ENCODE measurements at places on chromosomes 4 and X.

DNA sequence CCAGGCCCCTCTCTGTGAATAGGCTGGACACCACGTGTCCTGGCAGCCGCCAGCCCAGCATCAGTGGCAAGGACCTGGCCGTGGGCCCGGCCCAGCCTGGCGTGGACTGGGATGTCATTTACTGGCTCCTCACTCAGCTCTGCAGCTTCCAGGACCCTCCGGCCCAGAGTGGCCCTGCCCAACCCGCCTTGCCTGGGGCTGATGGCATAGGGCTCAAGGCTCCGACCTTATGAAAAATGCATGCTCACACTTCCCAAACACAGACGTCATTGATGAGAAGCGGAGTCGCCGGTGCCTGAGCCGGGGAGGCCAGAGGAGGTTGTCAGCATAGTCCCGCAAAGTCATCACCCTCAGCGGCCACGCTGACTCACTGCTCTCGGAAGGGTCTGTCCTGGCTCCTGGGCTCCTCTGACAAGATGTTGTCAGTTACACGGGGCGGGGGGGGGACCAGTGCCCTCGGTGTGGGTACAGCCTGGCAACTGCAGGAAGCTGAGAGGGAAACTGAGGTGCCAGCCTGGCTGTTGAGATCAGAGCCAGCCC is 14.3 kb downstream of the CFAP99 start:
- no peak for DNase-seq

DNA sequence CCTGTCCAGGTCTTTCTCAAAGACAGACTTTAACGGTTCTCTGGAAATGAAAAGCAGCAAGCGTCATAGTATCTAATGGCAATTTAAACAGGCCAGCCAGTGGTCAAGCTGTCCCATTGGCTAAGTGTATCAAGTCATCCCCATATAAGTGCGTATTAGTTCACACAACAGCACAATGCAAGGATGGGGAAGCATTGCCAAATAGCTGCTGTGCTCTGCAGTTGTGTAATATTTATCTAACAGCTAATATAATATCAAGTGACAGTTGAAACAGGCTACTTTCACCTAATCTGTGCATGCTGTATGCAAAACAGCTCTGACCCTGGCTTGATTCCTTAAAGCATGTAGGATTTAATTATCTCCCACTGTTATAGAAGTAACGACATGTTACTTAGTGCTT is 134.8 kb upstream of the PPARGC1A start:
- DNase-seq: no peak

- no peak for DNase-seq
Observed at GRCh38 chrX:130179579-130180215, 7.9 kb downstream of the RAB33A start.

DNA sequence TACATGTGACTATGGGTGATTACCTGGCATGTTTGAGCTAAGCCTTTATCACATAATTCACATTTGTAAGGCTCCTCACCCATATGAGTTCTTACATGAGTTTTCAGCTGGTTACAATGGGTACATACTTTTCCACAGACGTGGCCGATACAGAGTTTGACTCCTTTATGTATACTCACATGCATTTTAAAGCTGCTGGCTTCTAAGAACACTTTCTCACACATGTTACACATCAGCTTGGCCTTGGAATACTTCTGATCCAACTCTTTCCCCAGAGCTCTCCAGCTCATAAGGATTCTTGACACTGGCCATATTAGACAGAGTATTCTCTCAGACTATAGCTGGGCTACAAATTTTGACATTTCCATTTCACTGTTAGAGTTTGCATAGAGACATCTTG is 66.3 kb downstream of the TAB3 start:
- DNase-seq: no peak

DNA sequence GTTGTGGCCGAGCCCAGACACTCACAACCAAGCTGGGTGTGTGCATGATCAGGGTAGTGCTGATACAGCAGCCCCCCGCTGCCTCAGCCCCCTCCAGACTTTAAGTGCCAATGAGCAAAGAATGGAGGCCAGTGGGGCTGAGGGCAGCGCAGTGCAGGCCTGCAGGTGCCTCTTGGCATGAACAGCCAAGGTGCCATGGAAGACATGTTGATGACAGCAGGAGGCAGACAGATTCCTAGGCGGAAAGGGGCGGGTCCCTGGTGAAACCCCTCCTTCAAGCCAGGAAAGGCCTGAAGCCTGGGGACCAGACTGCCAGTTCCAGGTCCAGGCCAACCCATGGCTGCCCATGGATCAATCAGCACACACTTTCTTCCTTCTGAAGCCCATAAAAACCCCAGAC is 253.3 kb upstream of the ETNPPL start:
- DNase-seq: no peak

DNA sequence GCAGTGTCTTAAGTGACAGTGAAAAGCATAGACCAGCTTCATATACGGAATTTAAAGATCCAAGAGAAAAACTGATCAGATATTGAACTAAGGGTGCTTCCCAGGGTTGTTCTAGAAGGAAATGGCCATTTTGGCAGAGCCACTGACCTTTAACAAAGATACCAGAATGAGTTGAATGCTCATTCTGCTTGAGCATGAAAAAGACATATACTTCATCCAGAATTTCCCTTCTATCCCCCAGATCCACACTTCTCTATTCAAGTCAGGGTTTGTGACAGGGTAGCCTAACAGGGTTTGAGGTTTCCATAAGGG is 45.6 kb upstream of the FAM9C start:
- DNase-seq: no peak

DNA sequence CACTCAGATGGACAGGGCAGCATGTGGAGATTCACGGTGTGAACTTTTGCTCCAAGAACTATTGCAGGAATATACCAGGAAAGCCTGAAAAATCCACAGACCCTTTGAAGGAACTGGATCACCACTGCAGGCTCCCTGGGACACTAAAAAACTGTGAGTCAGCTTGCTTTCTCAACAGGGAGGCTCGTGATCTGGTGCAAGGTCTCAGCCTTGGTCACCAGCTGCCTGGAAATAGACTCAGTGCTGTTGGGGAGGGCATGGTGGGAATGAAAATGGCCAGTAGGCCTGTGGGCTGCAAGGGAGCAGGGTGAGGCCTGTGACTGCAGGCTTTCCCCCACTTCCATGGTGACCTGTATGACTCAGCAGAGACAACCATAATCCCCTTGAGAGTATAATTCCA is 426.4 kb upstream of the RPS6KA3 start:
- DNase-seq: no peak

GRCh38 chr4:26892480-26893150 is 32.0 kb downstream of the STIM2 start:
- no peak for DNase-seq

DNA sequence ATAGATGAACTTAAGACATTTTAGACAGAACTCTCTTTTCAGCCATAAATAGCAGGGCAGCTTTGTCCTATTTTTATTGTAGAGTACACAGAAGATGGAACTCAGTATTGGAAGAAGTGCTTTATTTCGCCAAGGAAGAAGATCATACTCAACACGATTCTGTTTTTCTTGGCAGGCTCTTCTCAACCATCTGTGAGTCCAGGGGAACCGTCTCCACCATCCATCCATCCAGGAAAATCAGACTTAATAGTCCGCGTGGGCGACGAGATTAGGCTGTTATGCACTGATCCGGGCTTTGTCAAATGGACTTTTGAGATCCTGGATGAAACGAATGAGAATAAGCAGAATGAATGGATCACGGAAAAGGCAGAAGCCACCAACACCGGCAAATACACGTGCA is 37.6 kb downstream of the KIT start:
- DNase-seq: no peak

GRCh38 chr4:52627876-52628275 is 31.2 kb downstream of the USP46 start:
- DNase-seq: no peak

DNA sequence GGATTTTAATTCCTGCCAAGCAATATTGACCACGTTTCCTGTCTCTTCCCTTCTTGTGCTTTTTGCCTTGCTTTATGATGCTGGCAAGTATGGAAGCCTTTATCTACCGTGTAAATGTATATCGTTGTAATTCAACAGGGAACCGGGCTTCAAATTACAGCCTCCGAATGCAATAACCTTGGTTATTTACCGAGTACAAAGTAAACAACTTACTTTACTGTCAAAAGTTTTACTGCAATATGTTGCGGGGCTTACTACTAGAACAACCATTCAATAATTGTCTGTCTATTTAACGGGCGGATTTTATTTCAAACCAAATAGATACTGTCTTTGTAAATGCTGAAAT is 73.1 kb downstream of the PALLD start:
- no peak for DNase-seq

GRCh38 chr4:2862528-2862927 is 18.9 kb downstream of the ADD1 start:
- DNase-seq: no peak

Data from stimulated activated CD4-positive, alpha-beta T cell treated with anti-CD3 and anti-CD28 coated beads, TNF-alpha, amount 100 ng/mL, for 48 hours (primary cell).